ENCODE measurements at places on chromosomes 1 and 21.

DNA sequence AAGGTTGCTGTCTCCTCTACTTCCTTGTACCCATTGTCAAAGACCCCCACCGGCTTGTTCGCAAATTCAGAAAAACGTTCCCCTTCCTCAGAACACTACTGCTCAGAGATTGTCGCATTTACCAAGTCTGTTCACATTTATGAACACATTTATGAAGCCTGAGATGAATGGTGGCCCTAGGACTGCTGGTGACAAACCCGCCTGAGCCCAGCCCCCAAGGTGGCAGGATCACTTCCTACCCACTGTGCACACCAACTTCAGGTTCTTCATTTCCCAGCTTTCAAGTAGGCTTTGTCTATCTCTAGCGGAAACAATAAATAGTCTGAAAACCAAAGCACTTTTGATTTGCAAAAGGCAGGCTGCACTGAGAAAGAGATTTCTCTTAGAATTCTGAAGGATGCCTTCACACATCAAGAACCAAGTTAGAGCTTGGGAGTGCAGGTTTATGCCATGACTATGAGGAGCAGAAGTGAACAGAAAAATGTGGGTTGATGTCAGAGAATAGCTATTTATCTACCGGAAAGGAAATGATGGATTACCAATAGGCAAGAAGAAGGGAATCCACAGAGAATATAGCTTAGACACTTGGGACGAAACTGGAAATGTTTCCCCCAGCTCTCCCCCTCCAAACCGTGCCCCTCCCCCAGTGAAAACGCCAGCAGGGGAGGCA is 200.5 kb downstream of the TOMM20 start:
- DNase-seq: no peak

GRCh38 chr1:147491098-147491497 is 50.2 kb upstream of the BCL9 start:
- no peak for DNase-seq

GRCh38 chr1:160675641-160676410 is 29.0 kb upstream of the SLAMF1 start:
- peak; percentile 67 for DNase-seq

DNA sequence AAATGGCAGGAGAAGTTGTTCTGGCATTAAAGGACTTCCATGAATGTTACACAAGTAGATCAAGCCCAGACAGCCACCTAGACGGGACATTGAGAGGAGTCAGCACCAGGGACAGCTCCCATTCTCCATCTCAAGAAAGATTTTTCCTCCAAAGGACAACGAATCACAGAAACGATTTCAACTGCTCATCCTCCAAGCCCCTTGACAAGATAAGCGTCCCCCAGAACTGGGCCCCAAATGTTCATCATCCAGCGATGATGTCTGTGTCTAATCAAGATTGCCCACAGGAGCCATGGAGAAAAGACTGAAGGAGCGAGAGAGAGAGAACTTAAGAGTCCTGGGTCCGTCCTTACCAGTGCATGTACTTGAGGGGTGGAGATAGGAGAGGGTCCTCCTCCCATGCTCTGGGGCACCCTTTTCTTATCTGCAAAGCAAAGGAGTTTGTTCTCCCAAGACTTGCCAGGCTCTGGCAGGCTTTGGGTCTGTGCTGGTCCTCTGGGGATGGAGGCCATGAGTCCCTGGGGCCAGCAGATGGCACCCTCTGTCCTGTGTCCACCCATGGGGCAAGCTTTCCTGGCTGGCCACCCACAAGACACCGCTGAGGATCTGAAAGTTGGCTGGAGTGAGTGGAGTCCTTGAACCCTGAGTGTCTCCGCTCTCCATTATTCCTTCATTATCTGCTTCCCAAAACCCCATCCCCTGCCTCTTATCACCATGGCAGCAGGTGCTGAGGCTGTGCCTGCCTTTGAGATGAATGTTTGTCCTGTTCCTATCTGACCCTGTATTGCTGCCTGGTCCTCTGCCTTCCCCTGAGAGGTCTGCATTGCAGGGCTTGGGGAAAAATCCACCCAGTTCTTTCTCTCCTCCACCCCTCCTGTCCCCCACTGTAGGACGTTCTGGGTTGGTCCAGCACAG is 164.6 kb downstream of the ACTL8 start:
- DNase-seq: peak; percentile 31

- DNase-seq: no peak
These were observed 172.8 kb downstream of the PTGER3 start for GRCh38 chr1:70874818-70875217.

- peak; percentile 64 for DNase-seq
These were observed 138.7 kb upstream of the ZNF648 start for GRCh38 chr1:182200025-182200812.

- peak; percentile 31 for DNase-seq
These were observed 35.3 kb upstream of the RALGPS2 start for GRCh38 chr1:178689769-178690168.

Data from lung (tissue), 17 donors.